ENCODE measurements at places on chromosomes 6 and 20.
A peak's percentile ranks its signal among the peaks of the same experiment; 100 is the strongest.

GRCh38 chr6:118903138-118903537 lies 9.2 kb downstream of the ASF1A start:
- DNase-seq, result no peak

DNA sequence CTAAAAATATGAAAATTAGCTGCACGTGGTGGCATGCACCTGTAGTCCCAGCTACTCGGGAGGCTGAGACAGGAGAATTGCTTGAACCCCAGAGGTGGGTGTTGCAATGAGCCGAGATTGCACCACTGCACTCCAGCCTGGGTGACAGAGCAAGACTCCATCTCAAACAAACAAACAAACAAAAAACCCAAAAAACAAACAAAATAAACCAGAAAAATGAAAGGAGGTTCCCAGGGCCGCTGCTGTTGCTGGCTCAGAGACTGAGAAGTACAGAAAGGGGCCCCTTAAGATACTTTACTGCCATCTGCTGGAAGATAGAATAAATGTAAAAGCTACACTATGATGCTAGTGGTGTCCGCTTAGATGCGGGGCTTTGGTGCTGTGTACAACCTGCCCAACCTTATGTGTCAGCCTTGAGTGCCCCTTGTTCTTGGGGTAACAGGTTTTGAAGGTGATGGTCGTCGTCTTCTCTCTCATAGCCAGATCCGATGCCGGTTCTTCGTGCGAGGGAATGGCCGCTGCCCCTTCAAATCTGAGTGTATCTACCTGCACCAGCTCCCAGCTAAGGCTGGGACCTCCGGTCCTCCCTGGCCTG lies 2.8 kb upstream of the FANCE start:
- peak; percentile 7 for DNase-seq

GRCh38 chr6:122789182-122790027 lies at the start of gene SMPDL3A:
TSS of gene SMPDL3A (plus strand) at chr6:122789258. CDS start at chr6:122789347, 89 bp downstream.
- no peak for DNase-seq

DNA sequence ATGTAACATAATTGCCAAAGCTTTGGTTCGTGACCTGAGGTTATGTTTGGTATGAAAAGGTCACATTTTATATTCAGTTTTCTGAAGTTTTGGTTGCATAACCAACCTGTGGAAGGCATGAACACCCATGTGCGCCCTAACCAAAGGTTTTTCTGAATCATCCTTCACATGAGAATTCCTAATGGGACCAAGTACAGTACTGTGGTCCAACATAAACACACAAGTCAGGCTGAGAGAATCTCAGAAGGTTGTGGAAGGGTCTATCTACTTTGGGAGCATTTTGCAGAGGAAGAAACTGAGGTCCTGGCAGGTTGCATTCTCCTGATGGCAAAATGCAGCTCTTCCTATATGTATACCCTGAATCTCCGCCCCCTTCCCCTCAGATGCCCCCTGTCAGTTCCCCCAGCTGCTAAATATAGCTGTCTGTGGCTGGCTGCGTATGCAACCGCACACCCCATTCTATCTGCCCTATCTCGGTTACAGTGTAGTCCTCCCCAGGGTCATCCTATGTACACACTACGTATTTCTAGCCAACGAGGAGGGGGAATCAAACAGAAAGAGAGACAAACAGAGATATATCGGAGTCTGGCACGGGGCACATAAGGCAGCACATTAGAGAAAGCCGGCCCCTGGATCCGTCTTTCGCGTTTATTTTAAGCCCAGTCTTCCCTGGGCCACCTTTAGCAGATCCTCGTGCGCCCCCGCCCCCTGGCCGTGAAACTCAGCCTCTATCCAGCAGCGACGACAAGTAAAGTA lies 547 bp upstream of the ESR1 start:
- DNase-seq, result no peak

DNA sequence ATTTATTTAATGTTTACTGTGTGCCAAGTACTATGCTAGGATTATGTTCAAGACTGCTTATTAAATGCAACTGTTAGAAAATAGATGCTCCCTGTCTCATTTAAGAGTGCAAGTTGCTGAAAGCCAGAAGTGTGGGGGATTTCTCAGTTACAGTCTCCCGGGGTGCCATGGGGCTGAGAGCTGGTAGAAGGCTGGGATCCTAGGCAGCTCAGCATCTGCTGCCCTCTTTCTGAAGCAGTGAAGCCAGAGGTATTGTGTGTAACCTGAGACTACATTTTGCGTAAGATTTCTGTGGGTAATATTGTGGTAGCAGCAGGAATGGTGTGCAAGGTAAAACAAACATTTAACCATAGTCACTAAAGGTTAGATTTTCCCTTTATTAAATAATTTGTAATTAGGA lies 120.6 kb downstream of the AKAP7 start:
- DNase-seq, result no peak

DNA sequence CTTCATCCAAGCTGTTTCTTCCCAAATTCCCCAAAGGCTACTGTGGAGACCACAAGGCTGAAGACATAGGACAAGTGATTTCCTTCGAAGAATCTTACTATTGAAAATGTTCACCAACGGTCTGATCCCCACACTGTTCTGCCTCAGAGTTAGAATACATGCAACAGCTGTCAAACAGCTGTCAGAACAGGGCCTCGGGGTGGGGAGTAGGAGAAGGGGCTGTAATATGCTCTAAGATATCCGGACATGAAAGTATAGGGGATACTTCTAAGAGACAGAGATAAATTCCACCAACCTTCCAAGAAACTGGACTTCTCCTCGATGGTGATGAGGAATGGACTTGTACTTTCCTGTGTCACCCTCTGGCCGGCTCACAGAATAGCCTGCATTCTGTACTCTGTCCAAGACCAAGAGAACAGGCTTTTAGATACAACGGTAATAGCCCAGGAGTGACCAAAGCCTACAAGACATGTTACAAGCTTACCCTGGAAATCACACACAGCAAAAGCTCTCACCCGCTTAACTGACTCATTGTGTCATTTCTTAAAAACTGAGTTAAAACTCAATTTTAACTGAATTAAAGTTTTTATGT lies 69.2 kb upstream of the PTGIS start:
- no peak for DNase-seq

DNA sequence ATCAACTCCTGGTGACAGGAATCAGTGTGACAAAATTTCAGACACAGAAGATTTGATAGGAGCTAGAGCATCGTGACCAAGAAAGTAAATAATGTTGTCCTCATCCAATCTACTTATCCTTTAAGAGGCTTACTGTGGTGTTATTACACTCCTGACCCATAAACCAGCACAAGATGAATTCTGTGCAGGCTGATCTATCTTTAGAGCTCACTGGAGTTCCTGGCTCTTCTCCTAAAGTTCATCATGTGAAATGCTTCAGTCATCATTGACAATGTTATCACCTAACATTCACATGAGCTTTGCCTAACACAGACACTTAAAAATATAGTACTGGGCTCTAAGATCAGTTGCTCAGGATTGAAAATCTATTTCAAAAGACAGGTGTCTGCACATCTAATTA lies 271.0 kb upstream of the HSF2 start:
- DNase-seq, result no peak

DNA sequence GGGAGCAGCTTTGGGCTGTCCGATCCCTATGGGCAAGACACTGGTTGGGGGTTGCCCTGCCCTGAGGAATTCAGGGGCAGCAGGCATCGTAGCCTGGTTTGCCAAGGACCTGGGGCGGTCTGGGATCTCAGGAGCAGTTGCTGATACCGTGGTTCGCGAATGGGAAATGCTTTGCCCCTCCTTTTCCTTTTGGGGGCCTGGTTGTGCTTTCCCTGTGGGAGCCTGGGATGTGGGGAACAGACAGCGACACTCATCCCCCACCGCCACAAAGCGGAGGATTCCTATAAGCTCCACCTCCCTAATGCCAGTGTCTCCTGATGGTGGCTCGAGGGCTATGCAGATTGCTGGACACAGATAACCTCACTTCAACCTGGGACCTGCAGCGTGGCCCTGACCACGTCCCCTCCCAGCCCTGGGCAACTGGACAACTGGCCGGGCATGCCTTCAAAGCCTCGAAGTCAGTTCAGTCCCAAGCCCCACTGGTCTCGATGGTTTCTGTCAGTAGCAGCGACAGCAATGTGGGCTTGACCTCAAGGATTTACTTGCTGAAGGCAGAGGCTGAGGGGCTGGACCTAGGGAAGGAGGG lies 3.3 kb downstream of the CEBPB start:
- no peak for DNase-seq

DNA sequence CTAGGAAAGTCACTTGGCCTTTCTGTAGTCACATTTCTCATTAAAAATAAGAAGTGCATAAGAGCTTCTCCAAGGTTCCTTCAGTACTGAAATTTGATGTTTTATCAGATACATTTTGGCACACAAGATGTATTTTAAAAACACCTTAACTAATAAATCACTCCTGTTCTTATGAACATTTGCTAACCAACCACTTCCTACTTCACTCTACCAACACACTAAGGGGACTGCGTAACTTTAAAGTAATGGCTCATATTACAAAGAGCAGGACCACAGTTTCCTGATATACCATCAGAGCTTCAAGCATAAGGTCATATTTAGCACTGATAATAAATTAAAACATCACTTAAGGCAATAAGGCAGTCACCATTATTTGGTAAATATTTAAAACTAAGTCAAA lies 104.4 kb downstream of the RALGAPA2 start:
- DNase-seq, result no peak

GRCh38 chr6:149060300-149060984 lies 257.1 kb upstream of the TAB2 start:
- DNase-seq, result peak; percentile 29

GRCh38 chr20:33656010-33656782 lies 5.9 kb upstream of the C20orf144 start:
- DNase-seq, result no peak

GRCh38 chr6:12414096-12414675 lies 124.0 kb downstream of the EDN1 start:
- DNase-seq, result no peak

GRCh38 chr6:131819572-131820124 lies 11.8 kb downstream of the ENPP1 start:
- no peak for DNase-seq

DNA sequence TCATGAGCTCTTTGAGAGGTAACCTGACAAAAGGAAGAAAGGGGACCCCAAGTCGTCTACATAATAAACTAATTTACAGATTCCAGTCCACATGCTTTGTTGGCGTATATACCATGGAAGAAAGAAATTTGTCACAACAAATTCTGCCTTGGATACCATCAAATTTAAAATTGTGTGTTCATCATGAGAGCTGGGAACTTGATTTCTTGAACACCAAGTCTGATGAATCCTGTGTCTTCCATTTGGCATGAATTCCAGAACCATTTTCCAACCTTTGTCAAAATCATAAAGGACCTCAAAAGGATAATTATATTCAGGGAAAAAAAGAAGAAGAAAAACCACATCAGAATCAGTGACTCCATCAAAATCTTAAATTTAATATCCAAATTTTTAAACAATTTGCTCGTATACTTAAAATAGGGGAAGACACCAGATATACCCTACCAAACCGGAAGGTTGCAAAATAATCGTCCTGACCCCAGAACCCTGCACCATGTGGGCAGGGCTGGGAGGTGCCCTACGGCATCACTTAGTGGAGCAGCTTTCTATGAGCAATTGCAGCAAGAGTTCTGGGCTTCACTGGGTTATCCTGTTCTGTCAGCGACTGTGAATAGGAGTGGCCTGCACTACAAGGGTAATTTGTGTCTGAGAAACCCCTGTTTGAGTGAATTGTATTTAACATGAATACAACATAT lies 74.1 kb upstream of the INSM1 start:
- no peak for DNase-seq

DNA sequence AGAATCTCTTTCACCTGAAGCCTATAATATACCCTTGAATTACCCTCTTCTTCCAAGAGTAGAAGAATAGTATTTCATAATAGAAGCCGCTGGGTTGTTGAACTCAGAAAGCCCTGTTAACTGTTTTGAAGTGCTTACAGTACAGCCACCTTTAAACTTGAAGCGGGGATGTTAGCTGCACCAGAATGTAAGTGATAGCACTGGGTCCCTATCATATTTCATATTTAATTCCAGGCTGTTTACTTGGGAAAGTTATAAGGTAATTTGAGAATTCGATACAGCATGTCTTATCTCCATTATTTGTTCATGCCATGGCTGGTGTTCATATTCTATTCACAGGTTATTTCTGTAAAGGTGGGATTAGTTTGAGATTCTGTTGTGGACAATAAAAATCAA lies 63.5 kb upstream of the VSTM2L start:
- DNase-seq, result no peak

DNA sequence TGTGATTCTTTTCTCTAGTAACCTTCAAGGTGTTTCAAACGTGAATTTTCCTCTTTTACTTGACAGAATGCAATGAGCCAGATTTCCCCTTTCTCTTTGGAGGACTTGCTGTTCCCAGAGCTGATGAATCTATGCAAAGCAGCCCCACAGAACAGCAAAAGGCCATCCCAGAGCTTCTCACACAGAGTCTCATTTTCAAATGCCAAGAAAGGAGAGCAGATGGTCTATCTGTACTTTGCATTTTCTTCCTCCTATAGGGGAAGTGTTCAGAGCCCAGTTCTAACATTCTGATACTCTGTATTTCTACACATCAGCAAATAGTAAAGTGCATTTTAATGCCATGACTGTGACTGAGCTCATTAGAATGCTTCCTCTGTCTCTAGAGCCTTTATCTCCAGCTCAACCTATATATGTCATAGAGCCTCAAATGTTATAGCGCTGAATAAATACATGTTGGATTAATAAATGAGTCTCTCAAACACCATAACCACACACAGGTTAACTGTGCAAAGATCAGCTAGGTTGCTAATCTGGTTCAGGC lies 81.8 kb upstream of the EYA4 start:
- DNase-seq, result no peak

GRCh38 chr6:116400328-116400727 lies 29.6 kb downstream of the DSE start:
- DNase-seq, result no peak

- no peak for DNase-seq
Measured at GRCh38 chr6:169044381-169045230, 209.0 kb downstream of the THBS2 start.

- DNase-seq, result no peak
Measured at GRCh38 chr6:144547409-144547808, 262.3 kb downstream of the UTRN start.

DNA sequence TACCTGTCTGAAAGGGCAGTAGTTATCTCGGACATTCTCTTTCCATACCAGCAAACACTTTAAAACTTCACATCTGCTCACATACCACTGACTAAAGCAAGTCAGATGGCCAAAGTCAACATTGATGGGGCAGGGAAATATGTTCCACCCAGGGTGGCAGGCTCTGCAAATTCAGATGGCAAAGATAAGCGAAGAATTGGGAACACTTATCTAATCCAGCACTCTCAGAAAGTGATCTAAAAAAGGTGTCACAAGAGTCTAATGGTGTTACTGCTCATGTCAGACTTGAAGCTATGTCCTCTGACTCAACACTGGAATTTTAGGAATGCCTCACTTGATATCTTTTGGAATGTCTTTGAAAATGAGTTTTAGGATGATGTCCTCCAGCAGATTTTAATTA lies 1086.2 kb downstream of the KIF16B start:
- no peak for DNase-seq

Data from activated CD4-positive, alpha-beta T cell treated with anti-CD3 and anti-CD28 coated beads, Interleukin-2, amount 50 U/mL, for 4 hours (primary cell).